ENCODE measurements at places on chromosomes 1 and 21.
A peak's percentile ranks its signal among the peaks of the same experiment; 100 is the strongest.

DNA sequence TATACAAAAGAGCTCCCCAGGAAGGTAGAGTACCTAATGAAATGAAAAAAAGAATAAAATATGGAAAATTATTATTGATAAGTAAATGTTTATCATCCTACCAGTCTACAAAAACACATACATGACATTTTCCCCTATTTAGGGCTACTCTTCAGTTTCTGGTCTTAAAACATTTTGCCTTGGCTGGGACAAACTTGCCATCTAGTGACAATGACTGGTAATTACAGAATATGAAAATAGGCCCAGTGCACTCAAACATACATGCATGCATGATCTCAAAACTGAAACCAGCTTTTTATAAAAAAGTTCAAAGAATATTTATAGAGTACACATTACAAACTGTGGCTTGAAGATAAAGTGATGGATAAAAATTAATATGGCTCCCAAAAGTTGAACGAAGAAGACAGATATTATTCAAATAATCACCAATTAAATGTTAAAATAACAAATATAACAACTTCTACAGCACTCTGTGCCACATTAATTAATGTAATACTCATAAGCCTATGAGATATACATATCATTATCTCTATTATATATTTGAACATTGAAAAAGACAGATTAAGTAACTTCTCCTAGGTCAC, 10.5 kb upstream of the RNPC3 start:
- no peak for DNase-seq

- DNase-seq, result no peak
These were observed 41.6 kb upstream of the QSOX1 start for GRCh38 chr1:180112984-180113647.

DNA sequence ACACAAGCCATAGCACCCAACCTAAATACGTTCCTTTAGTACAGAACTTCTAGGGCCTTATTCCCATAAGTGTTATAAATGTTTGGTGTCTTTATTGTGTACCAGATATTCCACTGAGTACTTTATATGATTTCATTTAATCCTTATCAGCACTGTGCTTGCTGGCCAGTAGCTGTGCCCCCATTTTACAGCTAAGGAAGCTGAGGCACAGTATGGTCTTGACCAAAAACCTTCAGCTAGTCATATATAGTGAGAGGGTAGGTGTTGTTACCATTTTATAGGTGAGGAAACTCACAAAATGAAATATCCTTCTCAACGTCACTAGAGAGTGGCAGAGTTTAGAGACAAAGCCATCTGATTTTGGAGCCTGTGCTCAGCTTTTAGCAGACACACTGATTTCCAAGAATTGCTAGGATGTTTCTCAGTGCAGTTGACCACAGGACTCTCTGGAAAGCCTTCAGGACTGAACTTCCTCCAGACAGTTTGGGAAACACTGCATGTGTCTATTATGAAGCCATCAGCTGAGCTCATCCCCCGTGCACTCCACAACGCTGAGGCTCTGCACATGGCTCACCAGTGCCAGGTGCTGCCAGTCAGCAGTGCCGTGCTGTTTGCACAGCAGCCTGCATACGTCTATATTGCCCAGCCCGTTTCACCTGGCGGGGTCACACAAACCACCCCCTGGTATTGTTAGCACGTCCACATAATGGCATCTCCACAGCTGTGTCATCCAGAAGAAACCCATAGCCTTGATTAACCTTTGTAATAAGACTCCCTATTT, 15.4 kb downstream of the NPPA start:
- no peak for DNase-seq

GRCh38 chr21:38221594-38221993, 35.2 kb upstream of the KCNJ15 start:
- no peak for DNase-seq

- DNase-seq, result no peak
These were observed 4.7 kb upstream of the ACADM start for GRCh38 chr1:75719810-75720209.

- DNase-seq, result no peak
These were observed 19.8 kb downstream of the MIER1 start for GRCh38 chr1:66944330-66945274.

DNA sequence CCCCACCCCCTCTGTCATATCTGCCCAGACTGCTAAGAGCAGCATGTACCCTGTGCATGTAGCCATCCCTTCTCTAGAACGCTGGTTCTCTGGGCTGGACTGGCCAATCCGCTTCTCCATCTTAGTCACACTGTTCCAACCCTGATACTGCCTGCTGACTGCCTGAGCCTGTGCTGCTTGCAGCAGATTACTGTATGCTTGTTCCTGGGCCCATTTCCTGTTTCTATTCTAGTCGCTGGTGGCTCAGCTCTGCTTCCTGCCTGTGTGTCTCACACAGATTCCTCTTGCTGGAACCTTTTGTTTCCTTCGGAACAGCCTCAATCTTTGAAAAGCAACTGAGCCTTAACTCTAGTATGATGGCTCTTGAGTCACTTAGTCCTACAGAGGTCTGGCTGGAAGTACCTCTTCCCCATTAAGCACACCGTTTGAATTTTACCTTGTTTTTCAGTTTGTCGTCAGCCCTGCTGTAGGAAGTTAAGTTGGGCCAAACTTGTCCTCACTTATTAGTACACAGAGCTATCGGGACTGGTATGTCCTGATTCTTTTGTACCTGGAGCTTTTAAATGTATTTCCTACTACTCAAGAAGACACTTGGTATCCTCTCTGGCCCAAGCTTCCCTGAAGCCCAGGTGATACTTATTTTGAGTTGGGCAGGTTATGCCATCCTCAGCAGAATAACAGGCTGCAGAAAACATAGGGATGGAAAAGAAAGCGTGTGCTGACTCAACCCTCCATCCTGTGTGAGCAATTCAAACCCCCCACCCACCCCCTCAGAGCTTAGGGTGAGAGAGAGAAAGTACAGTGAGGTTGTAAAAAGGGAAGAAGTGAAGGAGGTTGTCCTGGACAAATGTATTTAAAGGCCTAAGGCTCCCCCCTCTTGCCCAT, 43.4 kb upstream of the PIGV start:
- DNase-seq, result peak; percentile 88

- DNase-seq, result no peak
These were observed 368.0 kb downstream of the HHAT start for GRCh38 chr1:210696709-210697108.

- DNase-seq, result no peak
These were observed 494.7 kb upstream of the ADGRL2 start for GRCh38 chr1:81305997-81306452.

GRCh38 chr21:37220433-37220980, 46.6 kb downstream of the VPS26C start:
- DNase-seq, result peak; percentile 18

DNA sequence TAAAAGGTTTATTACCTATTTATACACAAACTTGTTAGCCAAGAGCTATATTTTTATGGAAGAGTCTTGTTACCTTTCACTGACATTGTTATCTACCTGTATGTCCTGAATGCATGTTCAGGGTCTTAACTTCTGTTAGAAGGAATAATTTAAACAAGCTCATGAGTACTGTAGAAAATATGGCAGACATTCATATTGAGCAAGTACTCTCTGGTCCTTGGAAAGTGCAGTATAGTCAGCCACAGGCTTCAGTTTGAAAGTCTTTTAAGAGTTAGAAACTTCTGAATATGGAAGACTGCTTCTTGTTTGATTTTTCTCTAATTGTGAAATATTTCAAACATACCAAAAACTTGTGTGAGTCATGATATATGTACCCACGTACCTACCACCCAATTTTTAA, 16.6 kb downstream of the DIP2A start:
- DNase-seq, result no peak

- DNase-seq, result no peak
These were observed 23.4 kb upstream of the EPHB2 start for GRCh38 chr1:22687191-22687590.

DNA sequence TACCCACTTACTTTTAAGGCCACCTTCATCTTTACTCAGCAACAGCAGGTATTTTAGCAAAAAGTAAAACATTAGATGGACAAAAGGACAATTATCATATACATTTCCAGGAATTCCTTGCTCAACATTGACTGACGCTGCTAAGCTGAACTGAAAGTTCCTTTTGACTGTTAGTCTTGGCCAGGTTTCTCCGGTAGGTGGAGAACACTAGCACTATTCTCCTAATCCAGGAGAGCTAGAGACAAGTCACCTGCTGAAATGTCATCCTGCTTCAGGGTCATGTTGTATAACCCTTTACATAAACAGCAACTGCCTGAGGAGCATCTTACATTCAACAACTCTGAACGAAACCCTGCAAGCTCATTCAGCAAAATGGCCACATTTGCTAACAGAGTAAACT, 109.0 kb upstream of the ESRRG start:
- DNase-seq, result no peak

GRCh38 chr1:18348354-18348753, 132.4 kb upstream of the KLHDC7A start:
- DNase-seq, result no peak

DNA sequence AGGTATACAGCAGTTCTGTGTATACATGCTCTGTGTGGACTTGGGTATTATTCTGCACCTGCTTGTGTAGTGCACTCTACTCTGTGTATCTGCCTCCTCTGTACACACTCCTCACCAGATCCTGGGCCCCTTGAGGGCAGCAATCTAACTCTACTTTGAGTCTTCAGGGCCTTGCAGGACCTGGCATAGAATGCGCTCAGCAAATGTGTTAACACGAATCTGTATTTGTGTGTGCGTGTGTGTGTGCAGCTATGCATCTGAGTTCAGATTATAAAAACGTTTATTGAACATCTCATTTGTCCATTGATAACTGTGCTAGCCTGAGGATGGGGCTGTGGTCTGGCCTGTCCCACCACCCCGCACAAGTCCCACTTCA, 3.9 kb upstream of the MEF2D start:
- no peak for DNase-seq

GRCh38 chr1:181061487-181061886, 27.0 kb upstream of the IER5 start:
- DNase-seq, result no peak

GRCh38 chr1:197284325-197284724, 16.3 kb downstream of the CRB1 start:
- no peak for DNase-seq

DNA sequence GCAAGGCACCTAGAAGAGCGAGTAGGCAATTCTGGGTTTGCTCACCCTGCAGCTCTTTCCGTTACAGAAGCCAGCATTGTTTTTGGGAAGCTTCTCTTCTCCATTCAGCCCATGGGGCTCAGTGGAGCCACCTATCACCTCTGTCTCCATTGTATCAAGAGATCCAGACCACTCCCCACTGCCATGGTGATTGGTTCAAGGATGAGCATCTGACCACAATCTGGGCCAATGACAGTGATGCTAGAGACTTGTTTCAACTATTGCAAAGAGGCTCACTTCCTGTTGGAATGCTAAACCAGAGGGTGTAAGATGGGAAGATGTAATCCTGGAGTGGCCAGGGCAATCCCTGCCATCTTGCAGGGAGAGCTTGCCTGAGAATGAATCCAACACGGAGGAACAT, 6.6 kb downstream of the SPATA21 start:
- DNase-seq, result no peak

GRCh38 chr1:88647749-88648415, 36.2 kb upstream of the PKN2 start:
- no peak for DNase-seq

GRCh38 chr1:72724951-72725861, 442.9 kb upstream of the NEGR1 start:
- no peak for DNase-seq

DNA sequence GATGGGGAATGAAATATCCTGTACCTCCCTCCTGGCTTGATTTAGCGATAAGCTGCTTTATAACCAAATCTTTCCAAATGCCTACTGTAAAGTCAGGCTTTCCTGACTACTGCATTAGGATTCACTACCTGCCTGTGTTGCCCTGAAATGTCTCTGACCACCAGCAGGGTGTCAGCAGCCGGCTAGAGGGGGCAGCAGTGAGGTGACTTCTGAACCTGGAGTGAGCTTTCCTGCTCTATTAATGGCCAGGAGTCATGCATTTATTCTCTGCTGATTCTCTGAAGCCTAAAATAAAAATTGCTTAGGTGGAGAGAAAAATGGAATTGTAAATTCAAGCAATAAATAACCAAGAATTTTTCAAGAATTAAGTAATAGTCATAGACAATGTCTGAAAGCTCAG, 2.5 kb downstream of the BACE2 start:
- no peak for DNase-seq

GRCh38 chr1:12436817-12437599, 181.0 kb downstream of the DHRS3 start:
- no peak for DNase-seq

DNA sequence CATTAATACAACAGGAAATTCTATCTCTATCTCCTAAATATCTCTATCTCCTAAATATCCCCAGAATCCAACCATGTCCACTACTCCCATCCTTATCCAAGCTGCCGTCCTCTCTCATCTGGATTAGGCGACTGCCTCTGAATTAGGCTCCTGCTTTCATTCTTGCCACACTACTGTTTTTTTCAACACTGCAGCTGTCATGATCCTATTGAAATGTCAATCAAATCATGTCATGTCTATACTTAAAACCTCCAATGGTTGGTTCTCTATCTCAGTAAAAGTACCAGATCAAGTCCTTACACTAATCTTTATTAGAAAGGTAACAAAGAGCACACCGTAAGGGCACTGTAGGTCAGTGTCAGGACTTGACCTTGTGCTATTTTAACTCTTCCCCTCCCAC, 82.0 kb upstream of the NFIA start:
- DNase-seq, result no peak

- no peak for DNase-seq
These were observed 5.2 kb upstream of the AKNAD1 start for GRCh38 chr1:108862017-108862610.

- no peak for DNase-seq
These were observed 5.1 kb downstream of the LAMB3 start for GRCh38 chr1:209647156-209647555.

GRCh38 chr1:1033731-1034438, 14.0 kb downstream of the AGRN start:
- DNase-seq, result no peak

GRCh38 chr1:149887456-149888246, 11.7 kb upstream of the BOLA1 start:
- peak; percentile 93 for DNase-seq

GRCh38 chr1:93516164-93516563, 68.2 kb downstream of the FNBP1L start:
- no peak for DNase-seq
